Stimulated activated CD4-positive, alpha-beta T cell treated with anti-CD3 and anti-CD28 coated beads, TNF-alpha, amount 100 ng/mL, for 4 hours (primary cell): ENCODE measurements at places on chromosomes 12 and 14.

- peak; percentile 72 for DNase-seq
Measured at GRCh38 chr12:53746592-53747092, 5.1 kb downstream of the CISTR start.

- DNase-seq, result no peak
Measured at GRCh38 chr12:3630621-3631271, 122.2 kb downstream of the CRACR2A start.

DNA sequence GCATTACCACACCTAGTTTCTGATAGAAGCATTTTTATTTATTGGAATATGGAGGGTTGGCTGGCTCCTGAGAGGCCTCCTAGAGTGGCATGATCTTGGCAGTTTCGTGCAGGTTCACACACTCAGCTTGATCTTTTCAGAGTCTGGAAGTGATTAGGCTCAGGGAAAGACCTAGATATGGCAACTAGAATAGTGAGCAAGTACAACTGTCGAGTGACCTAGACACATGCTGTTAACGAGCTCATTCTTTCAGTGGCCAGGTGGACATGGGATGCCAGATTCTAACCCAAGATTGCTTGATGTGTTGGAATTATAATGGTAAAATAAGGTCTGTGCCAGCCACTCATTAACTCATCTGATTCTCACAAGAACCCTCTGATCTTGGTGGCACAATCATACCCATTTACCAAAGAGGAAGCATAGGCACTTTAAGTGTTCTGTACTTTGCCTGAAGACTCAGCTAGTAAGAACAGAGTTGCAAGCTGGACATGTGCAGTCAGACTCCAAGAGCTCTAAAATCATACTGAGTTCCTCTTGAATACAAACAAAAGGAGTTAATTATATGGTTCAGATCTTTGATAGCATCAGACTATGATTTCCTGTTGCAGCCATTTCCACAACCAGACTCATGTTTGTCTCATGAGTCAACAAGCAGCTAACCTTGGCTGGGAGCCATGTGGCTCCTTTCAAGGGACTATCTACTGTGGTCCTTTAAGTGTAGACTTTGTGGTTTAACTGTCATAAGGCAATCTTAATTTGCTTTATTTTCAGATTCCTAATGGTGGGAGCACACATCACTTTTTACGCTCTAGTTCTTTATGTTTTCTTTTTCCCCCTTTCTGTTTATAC is 144.2 kb downstream of the PLEKHA5 start:
- no peak for DNase-seq

DNA sequence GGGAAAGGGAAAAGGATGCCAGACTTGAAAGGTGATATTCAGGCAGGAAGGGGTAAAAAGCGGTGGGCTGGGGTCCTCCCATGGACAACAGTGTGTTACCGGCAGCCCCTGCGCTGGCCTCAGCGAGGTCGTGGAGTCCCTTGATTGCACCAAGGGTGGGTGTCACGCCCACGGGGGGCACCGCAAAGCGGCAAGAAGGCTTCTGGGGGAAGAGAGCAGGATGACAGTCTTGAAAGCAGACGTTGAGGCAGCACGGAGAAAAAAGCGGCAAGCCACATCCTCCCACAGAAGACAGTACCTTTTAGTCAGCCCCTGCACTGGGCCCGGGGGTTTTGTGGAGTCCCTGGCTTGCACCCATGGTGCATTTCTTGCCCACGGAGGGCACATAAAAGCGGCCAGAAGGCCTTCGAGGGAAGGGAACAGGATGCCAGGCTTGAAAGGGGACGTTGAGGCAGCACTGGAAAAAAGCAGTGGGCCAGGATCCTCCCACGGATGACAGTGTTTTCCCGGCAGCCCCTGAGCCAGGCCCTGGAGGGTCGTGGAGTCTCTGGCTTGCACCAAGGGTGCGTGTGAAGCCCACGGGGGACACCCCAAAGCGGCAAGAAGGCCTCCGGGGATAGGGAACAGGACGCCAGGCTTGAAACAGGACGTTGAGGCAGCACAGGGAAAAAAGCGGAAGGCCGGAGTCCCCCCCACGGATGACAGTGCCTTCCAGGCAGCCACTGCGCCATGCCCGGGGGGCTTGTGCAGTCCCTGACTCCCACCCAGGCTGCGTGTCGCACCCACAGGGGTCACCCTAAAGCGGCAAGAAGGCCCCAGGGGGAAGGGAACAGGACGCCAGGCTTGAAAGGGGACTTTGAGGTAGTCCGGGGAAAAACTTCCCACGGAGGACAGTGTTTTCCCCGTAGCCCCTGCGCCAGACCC is 162.2 kb upstream of the ALG10B start:
- DNase-seq, result no peak

GRCh38 chr12:2288471-2288870 is 235.7 kb downstream of the CACNA1C start:
- DNase-seq, result no peak

- no peak for DNase-seq
Measured at GRCh38 chr14:80946187-80946586, 4.6 kb upstream of the CEP128 start.

DNA sequence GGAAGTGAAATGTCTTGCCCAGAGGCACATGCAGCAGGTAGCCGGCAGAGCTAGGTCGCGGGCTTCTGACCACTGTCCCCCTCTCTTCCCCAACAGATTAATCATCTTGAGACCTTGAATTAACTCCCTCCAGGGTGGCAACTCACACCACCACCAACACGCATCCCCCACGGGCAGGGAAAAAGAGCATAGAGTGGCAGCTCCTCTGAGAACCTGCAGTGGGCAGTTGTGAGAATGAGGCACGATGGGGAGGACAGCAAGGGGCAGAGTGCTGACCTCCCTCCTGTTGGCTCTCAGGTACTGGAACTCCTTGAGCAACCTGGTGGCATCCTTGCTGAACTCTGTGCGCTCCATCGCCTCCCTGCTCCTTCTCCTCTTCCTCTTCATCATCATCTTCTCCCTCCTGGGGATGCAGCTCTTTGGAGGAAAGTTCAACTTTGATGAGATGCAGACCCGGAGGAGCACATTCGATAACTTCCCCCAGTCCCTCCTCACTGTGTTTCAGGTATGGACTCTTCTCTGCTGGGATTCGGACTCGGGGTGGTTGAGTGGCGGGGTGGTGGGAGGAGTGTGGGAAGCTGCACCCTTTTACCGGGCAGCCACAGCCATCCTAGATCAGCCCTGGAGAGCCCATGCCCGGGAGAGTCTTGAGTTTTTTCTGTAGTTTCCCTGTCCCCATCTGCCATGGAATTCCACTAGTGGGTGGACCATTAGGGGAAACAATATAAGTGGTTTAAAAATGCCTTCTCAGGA is 213.3 kb upstream of the FKBP4 start:
- no peak for DNase-seq

DNA sequence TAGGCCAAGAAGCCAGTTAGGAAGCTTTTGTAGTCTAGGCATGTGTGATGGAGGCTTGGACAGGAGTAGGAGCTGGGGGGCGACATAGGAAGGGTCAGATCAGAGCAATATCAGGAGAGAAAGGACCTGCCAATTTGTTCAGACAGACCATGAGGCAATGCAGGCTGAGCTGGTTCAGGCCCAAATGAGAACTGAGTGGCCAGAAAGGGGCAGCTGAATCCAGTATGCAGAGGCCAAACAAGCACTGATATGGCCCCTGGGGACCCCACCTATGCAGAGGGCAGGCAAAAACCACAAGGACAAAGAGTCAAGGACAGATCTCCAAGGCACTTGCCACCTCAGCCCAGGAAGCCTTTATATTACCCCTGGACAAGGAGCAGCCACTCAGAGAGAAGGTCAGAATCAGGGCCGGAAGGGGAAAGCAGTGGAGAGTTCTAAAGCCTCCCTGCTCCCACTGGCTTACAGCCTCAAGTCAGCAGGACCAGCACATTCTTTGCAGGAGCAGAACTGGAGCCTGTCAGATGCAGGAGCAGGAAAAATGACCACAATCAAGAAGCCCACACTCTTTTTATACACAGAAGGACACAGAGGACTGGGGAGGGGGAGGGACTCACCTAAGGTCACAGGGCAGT is 37.2 kb downstream of the CLMN start:
- DNase-seq, result no peak

DNA sequence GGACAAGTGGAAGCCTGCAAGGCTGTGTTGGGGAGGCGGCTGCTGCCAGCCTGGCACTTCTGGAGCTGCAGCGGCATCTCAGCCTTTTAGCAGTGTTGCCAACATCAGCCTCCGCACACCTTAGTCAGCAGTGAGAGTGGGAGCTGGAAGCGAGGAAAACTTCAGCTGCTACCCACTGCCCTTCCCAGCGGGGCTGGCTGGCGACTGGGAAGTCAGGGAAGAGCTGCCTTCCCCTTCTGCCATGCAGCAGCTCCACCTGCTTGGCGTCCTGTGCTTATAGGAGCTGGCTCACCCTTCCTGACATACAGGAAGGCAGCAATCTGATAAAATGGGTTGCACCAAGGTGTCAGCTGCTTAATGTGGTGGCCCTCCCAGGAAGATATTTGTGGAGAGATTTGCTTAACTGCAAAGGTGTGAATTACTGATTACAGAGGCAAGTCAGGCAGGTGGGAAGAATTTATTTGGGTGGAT is 15.4 kb upstream of the PLEKHG3 start:
- no peak for DNase-seq

DNA sequence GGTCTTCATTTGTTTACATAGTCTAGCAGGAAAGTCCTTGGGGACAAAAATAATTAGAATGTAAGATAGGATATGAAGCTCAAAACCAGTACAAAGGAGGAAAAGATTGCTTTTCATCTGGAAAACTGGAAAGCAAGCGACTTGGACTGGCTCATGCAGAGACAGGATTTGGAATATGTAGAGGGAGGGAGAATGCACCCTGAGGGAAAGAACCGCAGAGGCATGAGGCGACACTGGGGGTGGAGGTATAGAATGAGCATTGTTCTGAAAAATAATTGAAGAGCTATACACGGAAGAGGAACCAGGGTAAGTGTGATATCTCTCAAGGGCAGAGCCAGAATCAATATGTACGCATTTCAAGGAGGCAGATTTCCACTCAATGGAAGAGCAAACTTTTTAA is 85.5 kb downstream of the PLEKHG3 start:
- no peak for DNase-seq

DNA sequence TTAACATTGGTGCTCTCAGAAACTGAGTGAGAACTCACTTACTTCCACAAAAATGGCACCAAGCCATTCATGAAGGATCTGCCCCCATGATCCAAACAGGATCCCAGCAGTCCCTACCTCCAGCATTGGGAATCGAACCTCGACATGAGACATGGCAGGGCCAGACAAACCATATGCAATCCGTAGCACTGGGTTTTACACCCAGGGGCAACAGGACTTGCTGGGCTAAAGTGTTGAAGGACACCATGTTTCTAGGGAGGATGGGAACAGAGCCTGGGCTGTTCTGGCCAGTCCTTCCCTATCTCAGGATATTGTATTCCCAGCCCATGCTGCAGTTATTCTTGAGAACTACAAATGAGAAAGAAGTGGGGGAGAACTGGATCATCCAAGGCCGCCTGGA is 36.6 kb downstream of the SERPINA3 start:
- DNase-seq, result no peak

GRCh38 chr12:122174155-122174845 is at the start of gene IL31:
Gene IL31, minus strand, starts transcription at chr12:122174221. Its CDS starts 49 bp downstream, at chr12:122174172.
- no peak for DNase-seq

GRCh38 chr12:105091476-105092206 is 7.4 kb upstream of the ALDH1L2 start:
- no peak for DNase-seq

GRCh38 chr12:5000204-5000603 is 43.5 kb upstream of the KCNA5 start:
- DNase-seq, result no peak

GRCh38 chr12:27233814-27234213 is 10.3 kb upstream of the STK38L start:
- DNase-seq, result no peak
